Activated CD4-positive, alpha-beta T cell treated with anti-CD3 and anti-CD28 coated beads for 36 hours (primary cell): ENCODE measurements at places on chromosomes 6 and 20.
A peak's percentile ranks its signal among the peaks of the same experiment; 100 is the strongest.

DNA sequence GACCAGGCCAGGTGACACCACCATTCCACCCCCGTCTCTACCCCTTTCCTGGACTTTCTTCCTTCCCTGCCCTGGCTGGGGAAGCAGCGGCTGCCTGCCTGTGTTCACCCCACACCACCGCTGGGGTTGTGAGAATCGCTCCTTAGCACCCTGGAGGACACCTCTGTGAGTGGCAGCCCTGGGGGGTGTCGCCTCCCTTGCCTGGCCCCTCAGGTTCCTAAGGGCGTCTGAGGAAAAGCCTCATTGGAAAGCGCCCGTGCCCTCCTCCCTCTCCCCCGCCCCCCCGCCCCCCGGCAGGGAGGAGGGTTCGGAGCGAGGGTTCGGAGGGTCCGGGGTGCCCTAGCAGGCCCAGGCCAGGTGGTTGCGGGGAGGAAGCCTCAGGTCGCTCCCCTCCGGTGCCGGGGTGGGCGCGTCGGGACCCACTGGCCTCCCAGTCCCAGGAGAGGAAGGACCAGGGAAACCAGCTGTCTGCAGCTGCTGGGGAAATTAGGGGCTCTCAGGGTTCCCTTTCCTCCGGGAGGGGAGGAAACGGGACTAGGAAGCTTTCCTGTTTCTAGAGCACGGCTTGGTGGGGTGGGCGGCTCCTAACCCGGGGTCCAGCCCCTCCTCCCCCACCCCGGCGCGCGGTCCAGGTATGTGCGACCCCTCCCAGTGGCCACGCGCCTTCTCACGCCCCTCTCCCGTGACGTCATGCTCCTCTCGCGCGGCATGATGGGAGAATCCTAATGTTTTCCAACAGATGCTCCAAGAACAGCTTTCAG is at the start of gene PHACTR3:
Gene PHACTR3, plus strand, starts transcription at position 760 of the 761 bp plus-strand sequence. CDS start 475 bp downstream, outside the sequence.
- DNase-seq = no peak
- no peak within 1 kb of the TSS for H3K27ac ChIP-seq
- no peaks in the 10 kb centered on the region for H3K4me1 ChIP-seq
- peaks cover 57% of the 10 kb centered on the region for H3K27me3 ChIP-seq

GRCh38 chr6:110671447-110671846 is 143.8 kb downstream of the CDK19 start:
- H3K27me3 ChIP-seq = no peaks in the 10 kb centered on the region
- no peaks in the 10 kb centered on the region for H3K4me1 ChIP-seq
- no peak overlapping the region for H3K27ac ChIP-seq

- no peak for DNase-seq
- peaks cover 4% of the 10 kb centered on the region for H3K36me3 ChIP-seq
- no peaks in the 10 kb centered on the region for H3K27me3 ChIP-seq
- H3K27ac ChIP-seq = peak overlapping the region; percentile 28
Observed at GRCh38 chr20:4894981-4895381, 106.3 kb downstream of the SLC23A2 start.

DNA sequence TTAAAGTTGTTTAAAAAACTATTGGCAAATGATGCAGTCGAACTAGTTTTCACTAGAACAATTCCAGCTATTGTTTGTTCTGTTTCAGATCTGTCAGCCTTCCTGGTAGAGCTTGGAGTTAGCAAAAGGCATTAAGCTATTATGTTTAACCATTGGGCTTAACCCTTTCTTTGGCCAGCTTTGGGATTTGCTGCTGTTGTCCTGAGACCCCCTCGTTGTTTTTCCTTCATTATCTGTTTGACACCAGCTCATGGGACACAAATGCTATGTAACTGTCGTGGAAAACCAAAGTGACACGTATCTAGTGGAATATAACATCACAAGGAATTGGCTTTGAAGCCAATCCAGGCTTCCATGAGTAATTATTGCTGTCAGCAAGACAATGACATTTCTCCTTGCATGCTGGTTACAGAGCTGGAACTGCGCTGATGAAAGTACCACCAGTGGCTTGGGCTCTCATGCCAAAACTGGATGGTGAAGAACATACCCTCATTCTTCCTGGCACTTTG is 96.0 kb downstream of the EYA2 start:
- H3K36me3 ChIP-seq = no peaks in the 10 kb centered on the region
- H3K4me3 ChIP-seq = no peak overlapping the region
- no peak for DNase-seq
- peaks cover 30% of the 10 kb centered on the region for H3K27me3 ChIP-seq
- H3K4me1 ChIP-seq = peaks cover 22% of the 10 kb centered on the region

DNA sequence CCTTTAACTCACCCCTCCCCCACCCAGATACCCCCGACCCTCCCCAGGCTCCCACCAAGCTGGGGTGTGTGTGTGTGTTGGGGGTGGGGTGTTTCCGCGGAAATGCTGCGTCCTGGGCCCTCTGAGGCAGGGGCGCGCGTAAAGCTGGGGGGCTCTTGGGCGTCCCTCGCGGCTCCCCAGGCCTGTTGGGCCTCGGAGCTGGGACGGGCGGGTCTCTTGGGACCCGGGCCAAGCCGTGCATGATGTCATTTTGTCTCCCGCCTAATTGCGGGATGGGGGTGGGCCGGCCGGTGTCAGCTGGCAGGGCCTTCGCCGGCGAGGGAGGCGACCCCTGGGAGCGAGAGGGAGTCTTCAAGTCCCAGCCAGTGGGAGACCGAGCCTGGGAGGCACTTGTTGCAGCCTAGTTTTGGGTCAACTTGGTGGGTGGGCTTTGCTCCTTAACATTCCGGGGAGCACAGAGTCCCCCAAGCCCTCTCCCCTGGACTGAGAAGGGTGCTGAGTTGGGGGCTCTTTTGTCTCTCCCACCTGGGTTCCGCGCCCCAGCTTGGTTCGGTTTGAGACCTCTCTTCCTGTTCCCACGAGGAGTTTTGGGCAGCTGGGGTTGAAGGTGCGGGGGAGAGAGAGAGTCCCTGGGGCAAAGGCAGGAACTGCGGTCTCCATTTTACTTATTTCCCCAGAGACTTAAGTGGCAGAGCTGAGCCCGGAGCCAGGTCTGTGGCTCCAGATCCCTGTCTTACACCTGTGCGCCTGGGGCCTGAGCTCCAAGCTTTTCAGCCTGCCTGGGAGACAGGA is 623 bp downstream of the MYBL2 start:
- H3K27me3 ChIP-seq = peaks cover 11% of the 10 kb centered on the region
- H3K36me3 ChIP-seq = peaks cover 29% of the 10 kb centered on the region
- peak; percentile 58 for DNase-seq

DNA sequence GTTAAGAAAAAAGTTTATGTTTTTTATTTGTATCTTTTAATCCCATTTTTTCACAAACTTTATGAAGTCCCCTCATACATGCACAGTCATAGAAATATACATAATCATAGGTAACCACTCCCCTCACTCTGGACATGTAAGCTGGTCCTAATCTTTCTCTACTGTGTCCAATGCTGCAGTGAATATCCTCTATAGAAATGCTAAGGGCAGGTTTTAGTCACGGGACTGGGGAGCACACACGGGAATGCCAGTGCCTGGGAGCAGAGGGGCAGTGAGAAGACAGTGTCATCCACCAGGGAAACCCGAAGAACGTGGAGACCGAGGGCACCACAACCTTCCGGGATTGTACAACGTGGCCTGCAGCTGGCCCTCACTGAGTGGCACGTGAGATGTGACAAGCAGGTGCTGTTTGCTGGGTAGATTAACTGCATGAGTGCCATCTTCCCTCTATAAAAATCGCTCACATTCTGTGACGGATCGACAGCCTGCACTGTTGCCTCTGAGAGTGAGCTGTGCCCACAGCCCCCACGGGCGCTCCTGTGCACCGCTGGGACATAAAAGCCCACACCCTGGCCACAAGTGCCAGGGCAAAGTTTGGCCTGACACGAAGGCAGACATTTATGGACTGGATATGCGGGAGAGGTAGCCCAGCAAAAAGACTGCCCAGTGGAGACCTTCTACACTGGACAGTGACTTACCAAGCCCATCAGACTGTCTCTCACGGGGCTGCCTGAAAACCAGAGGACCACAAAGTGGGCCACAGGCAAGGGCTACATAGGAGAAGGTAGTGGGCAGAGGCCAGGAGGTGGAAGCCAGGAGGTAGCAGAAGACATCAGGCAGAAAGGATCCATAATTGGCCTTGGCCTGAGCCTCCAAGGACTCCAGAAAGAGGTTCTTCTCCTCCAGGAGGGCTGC is 63.2 kb downstream of the FGD2 start:
- peaks cover 11% of the 10 kb centered on the region for H3K4me1 ChIP-seq
- no peak overlapping the region for H3K27ac ChIP-seq
- no peak for DNase-seq
- H3K27me3 ChIP-seq = no peaks in the 10 kb centered on the region

DNA sequence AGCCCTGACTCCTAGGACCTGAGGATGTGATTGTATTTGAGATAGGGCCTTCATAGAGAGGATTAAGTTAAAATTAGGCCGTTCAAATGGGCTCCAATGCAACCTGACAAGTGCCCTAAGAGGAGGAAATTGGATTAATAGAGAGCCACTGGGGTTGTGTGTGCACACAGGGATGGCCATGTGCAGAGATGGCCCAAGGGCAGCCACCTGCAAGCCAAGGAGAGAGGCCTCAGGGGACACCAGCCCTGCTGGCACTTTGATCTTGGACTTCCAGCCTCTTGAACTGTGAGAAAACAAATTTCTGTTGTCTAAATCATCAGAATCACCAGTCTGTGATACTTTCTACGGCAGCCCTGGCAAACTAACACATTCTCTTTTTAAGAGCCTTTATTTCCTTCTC is 598.8 kb downstream of the UTRN start:
- no peak overlapping the region for H3K4me3 ChIP-seq
- H3K4me1 ChIP-seq = peaks cover 4% of the 10 kb centered on the region
- peaks cover 12% of the 10 kb centered on the region for H3K27me3 ChIP-seq
- H3K36me3 ChIP-seq = no peaks in the 10 kb centered on the region

GRCh38 chr6:149895048-149895590 is 2.8 kb downstream of the RAET1E start:
- peaks cover 6% of the 10 kb centered on the region for H3K27me3 ChIP-seq
- peaks cover 15% of the 10 kb centered on the region for H3K4me1 ChIP-seq
- H3K36me3 ChIP-seq = no peaks in the 10 kb centered on the region

DNA sequence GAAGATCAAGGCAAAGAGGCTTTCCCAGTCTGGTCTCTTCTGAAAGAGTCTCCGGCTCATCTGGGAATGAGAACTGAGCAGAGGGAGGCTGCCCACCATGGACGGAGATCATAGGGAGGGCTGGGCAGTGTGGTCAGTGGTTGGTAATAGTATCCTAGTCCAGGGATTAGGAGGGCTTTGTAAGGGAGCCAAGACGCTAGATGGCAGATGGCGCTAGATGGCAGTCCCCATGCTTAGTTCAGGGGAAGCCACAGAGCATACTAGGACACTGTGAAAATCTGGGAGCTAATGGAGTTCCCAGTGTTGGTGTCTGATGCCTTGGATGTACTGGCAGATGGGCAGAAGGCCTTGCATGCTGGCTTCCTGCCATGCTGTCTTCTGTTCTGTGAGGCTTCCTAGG is 21.7 kb upstream of the DAAM2 start:
- H3K27ac ChIP-seq = no peak overlapping the region
- DNase-seq = no peak
- H3K36me3 ChIP-seq = no peaks in the 10 kb centered on the region
- peaks cover 14% of the 10 kb centered on the region for H3K27me3 ChIP-seq
- H3K4me3 ChIP-seq = no peak overlapping the region

GRCh38 chr6:36666826-36667591 is 11.5 kb upstream of the CDKN1A start:
- H3K4me3 ChIP-seq = no peak overlapping the region
- H3K4me1 ChIP-seq = peaks cover 21% of the 10 kb centered on the region
- no peak overlapping the region for H3K27ac ChIP-seq
- DNase-seq = no peak
- peaks cover 3% of the 10 kb centered on the region for H3K27me3 ChIP-seq

- no peak for DNase-seq
- H3K4me1 ChIP-seq = no peaks in the 10 kb centered on the region
- no peak overlapping the region for H3K27ac ChIP-seq
- peaks cover 1% of the 10 kb centered on the region for H3K36me3 ChIP-seq
Observed at GRCh38 chr20:745683-746301, 22.5 kb downstream of the SLC52A3 start.
